ENCODE measurements at places on chromosomes 4 and X.

GRCh38 chrX:9610771-9611392 lies 146.0 kb downstream of the TBL1X start:
- no peak for DNase-seq

- DNase-seq, result no peak
These were observed 26.3 kb downstream of the FLNA start for GRCh38 chrX:154348114-154348531.

- DNase-seq, result no peak
These were observed 73.3 kb upstream of the TLR2 start for GRCh38 chr4:153610623-153611376.

DNA sequence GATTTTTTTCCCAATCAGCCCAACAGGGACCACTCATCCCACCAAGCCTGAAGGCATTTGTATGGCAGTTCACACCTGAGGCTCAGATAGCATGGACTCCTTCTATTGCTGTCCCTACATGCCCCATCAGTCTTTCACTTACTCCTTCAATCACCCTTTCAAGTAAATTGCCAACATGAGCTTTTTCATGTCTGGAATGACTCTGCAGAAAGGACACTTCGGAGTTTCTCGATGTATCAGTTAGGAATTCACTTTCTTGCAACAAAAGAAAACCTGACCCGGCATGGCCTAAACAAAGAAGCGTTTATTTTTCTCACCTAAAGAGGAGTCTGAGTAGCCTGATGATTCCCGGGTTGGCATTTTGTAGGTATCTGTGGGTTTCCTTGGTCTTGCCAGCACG lies 38.6 kb downstream of the RXFP1 start:
- no peak for DNase-seq

DNA sequence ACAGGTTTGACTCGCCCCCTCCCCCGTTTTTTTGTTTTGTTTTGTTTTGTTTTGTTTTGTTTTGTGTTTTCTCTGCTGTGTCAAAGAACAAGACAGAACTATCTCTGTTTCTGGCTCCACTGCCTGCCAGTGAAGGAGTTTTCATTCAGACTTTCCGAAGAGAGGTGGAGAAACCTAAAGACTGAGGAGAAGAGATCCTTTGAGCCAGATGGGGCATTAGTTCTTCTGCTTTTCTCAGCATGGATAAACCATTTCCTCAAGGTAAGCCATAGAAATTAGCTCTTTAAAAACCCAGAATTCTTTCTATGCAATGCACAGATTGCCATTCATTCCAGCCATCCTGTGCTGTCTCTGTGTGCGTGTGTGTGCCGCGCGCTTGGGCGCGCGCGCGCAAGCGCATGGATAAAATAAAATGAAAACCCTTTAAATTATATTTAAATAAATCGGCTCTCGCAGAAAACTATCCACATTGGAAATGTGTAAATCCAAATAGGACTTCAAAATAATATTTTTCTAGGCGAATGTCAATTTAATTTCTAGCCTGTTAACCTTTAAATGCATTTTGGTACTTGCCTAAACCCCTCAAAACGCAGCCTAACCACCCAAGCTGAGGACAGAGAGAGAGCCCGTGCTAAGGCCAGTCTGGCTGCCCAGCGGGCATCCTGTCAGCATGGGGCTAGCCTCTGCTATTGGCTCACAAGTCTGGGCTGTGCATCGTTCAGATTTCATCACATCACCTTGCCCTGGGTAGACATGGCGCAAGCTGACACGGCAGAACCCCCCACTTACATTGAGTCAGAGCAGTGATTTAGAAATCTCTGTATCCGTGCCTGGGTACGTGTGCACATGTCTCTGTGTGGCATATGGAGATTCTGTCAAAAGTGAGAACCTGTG lies 113.0 kb upstream of the VAMP7 start:
- no peak for DNase-seq

- DNase-seq, result no peak
These were observed 8.7 kb upstream of the ZNF674 start for GRCh38 chrX:46553935-46554334.

GRCh38 chr4:153039542-153040185 lies 103.5 kb downstream of the FHDC1 start:
- DNase-seq, result no peak

GRCh38 chr4:7173841-7174449 lies 18.4 kb upstream of the SORCS2 start:
- no peak for DNase-seq

- DNase-seq, result no peak
These were observed 244.2 kb downstream of the ANK2 start for GRCh38 chr4:113293674-113294073.

GRCh38 chr4:167702391-167702790 lies 389.9 kb upstream of the ANXA10 start:
- DNase-seq, result no peak

GRCh38 chrX:97397371-97397770 lies 513.7 kb downstream of the RPA4 start:
- no peak for DNase-seq

- no peak for DNase-seq
These were observed 186.2 kb upstream of the TBL1X start for GRCh38 chrX:9278475-9279233.

GRCh38 chr4:47478804-47479203 lies 6.3 kb upstream of the ATP10D start:
- no peak for DNase-seq

DNA sequence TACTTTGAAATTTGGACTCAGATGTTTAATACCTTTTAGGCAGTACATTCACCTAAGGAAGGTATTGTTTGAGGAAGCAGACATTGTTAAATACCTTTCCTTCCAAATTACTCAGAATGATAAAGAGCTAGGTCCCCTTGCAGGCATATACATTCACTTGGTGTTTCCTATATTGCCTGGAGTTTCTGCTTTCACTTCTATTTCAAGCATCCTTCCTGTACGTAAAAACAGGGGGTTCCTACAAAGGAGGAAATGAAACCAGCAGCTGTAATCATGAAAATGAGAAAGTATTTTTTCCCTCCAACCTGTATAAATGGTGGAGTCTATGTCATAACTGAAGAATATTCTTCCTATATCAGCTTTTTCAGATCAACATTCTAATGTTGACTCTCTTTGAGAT lies 90.4 kb upstream of the RASGEF1B start:
- no peak for DNase-seq

- no peak for DNase-seq
These were observed 242.3 kb upstream of the KCNIP4 start for GRCh38 chr4:22190855-22191254.

GRCh38 chrX:65755786-65756185 lies 88.3 kb downstream of the MSN start:
- no peak for DNase-seq

- DNase-seq, result no peak
These were observed 131.9 kb downstream of the FHIP1A start for GRCh38 chr4:151540728-151541388.

DNA sequence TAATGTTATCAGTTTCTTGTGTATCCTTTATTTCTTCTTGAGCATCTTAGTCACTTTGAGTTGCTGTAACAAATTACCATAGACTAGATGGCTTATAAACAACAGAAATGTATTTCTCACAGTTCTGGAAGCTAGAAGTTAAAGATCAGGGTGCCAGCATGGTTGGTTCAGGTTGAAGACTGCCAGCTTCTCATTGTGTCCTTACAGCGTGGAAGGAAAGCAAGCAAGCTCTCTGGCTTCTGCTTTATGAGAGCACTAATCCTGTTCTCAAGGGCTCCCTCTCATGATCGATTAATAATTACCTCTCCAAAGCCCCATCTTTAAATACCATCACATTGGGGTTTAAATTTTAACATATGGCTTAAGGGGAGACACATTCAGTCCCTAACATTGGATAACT lies 497.2 kb downstream of the RAPGEF2 start:
- no peak for DNase-seq

GRCh38 chr4:2286904-2287593 lies 25.1 kb upstream of the MXD4 start:
- DNase-seq, result no peak

DNA sequence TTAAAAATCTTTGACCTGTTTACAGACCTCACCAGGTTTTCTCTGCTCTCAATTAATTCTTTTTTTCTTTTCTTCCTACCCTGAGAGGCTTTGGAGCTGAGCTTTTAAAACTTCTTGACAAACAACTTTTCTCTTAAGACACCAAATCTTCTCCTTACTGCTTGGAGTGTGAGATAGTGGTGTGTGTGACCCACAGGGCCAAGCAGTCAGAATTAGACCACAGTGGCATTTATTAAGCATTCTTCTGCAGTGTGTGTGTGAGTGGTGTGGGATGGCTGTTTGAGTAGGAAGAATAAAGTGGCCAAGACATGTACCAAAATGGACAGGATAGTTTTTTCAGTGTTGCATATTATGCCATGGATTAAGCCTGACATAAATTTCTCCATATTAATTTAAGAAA lies 665.1 kb downstream of the RAPGEF2 start:
- no peak for DNase-seq

DNA sequence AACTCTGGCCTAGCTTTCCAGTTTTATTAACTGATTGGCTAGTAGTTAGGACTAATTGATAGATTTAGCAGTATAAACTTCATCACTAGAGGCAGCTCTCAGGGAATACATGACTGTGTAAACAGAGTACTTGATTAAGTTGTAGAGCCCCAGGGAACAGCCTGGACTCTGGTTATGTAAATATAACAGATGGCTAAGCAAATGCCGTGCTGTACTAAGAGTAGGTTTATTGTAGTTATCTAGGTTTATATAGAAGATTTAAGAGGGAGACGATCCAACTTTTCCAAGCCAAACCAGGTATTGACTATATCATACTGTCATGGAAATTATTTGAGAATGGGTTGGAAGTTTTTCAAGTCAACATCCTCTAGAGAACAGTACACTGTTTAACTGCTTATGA lies 463.4 kb upstream of the GRID2 start:
- DNase-seq, result no peak

DNA sequence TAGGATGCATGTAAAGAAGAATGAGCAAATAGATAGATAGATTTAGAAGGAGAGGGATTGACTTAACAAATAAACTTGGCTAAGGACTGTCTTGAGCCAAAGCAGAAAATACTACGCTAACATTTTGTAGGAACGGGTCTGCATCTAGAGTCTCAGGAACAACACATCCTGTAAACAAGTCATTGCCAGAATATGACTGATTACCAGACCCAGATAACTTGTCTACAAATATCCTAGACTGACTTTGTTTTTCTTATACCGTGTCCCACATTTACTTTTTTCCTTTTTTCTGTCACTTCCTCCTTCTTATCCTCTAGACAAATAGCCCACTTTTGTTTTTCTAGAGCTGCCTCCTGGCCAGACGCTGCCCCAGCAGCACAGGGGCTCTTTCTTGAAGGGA lies 393.6 kb downstream of the PDGFC start:
- no peak for DNase-seq

DNA sequence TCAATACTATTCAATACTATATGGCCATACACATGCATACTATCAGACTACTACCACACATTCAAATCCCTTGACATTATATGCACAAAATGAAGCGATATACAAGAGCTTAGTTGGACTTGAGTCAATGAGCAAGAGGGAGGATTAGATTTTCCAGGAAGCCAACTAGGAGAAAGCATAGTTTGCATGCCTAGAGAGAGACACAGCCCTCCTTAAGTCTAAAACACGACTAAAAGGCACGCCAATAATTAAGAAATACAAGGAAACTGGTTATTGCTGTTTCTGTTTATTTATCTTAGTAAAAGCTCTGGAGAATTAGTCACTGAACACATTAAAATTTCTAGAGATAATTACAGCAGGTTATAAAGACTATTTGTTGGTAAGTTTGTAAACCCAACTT lies 21.8 kb downstream of the MBNL3 start:
- DNase-seq, result no peak

DNA sequence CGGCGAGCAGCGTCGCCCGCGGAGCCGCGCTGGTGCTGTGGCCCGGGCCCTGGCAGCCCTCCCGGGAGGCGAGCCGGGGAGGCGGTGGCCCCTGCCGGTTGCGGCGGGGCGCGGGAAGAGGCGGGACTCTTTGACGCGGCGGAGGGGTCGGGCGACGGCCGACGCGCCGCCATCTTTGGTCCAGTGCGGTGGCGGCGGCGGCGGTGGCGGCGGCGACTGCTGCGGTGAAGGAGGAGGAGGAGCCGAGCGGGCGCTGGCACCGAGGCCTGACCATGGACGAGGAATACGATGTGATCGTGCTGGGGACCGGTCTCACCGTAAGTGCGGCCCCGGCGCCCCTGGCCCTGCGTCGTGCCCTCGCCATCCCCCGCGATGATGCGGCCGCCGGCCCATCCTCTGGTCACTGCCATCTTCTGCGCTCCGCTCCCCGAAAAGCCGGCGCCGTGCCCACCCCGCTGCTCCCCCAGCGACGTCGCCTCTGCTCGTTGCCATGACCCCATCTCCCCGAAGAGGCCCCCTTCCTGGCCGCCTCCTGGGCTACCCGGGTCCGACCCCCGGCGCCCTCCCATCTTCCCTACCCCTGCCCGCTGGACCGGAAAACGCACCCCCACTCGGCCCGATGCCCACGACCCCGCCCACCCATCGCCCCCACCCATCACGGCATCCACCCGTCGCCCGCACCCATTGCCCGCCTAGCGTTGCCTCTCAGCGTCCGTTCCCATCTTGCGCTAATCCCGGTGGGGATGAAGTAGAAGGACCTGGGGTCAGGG lies at the start of gene GDI1:
TSS of gene GDI1 (plus strand) at position 172 of the 770 bp plus-strand sequence. CDS start at position 273, 101 bp downstream.
- peak; percentile 24 for DNase-seq

GRCh38 chrX:51899741-51900140 lies 6.3 kb downstream of the MAGED1 start:
- DNase-seq, result no peak

DNA sequence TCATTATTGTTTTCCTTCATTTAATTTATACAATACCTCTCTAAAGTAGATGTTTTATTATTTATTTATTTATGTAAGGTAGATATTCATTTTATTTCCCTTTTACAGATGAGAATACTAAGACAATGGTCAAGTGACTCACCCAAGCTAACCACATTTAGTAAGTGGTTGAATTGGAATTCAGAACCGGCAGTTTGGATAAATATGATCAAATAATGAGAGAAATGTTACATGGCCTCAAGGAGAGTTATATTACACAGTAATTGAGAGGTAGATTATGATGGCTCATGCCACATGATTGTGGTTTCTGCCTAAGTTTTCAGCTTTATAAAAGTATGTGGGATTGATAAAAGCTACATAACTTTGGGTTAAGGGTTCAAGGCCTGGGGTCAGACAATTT lies 239.4 kb upstream of the BOD1L1 start:
- no peak for DNase-seq

- no peak for DNase-seq
These were observed 230.2 kb upstream of the JADE1 start for GRCh38 chr4:128579154-128579853.

GRCh38 chr4:8383016-8383415 lies 57.5 kb downstream of the ACOX3 start:
- no peak for DNase-seq

DNA sequence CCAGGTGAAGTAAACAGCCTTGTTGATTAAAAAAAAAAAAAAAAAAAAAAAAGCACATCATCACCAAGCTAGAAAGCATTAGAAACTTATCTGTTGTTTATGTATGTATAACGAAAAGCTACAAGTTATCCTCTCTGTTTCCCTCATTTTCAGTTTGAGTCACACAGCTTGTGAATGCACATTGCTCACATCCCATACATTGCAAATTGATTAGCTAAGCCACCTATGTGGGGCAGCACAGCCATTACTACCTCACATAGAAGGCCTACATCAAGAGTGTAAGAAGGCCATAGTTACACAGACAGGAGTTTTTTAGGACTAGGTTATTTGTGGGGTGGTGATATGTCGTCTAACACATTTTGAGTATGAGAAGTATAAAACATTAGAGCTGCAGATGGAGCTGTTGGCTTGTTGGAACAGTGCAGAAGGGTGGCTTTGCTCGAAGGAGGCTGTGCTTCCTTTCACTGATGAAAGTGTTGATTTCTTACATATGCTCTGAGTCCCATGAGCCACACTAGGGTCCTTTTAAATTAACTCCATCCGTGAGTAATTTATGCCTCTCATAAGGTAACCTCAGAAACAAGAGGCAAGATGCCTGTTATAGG lies 431.6 kb downstream of the GABRG1 start:
- DNase-seq, result no peak
